Fibroblast of villous mesenchyme (primary cell): ENCODE measurements at places on chromosomes 2 and 18. TPM values are rescaled to one million over a fixed set of nuclear protein-coding genes. Genes with fewer than 3 reads are reported as not detected.
A peak's percentile ranks its signal among the peaks of the same experiment; 100 is the strongest.

The RGPD8 gene
- 12.6 and 19.0 TPM in 2 replicates for total RNA-seq

The MOGAT1 gene
- not detected in 2 replicates for total RNA-seq

The NT5C1B gene
- total RNA-seq: not detected in 2 replicates

- peak; percentile 55 for DNase-seq
Measured at GRCh38 chr2:238848976-238849853, 1.3 kb downstream of the TWIST2 start.

DNA sequence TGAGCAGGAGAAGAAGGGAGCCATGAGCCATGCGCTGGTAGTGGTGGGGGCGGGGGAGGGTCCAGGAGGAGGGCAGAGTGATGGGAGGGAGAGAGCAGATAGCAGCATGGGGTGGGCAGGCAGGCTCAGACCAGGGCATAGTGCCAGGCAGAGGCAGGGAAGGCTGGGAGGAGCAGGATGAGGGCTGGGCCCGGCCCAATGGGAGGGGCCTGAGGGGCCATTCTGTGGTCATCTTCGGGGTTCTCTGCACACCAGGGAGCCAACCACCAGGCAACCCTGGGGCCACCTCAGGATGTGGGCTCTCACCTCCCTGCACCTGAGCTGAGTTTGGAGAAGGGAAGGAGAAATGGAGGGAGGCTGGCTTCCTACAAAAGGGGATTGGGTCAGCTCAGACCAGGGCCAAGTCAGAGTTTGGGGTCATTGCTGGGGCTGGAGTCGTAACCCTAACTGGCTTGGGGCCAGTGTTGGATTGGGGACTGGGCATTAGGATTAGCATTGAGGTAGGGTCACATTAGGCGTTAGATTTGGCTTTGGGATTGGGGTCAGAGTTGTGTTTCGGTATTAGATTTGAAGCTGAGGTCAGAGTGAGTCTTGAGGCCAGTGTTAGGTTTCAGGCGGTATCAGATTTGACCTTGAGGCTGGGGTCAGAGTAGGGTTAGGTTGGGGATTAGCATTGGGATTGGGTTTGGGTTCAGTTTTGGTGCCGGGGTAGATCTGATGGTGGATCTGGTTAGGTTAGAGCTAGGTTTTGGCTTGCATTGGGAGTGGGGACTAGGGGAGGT is 11.2 kb downstream of the VIL1 start:
- DNase-seq: no peak

DNA sequence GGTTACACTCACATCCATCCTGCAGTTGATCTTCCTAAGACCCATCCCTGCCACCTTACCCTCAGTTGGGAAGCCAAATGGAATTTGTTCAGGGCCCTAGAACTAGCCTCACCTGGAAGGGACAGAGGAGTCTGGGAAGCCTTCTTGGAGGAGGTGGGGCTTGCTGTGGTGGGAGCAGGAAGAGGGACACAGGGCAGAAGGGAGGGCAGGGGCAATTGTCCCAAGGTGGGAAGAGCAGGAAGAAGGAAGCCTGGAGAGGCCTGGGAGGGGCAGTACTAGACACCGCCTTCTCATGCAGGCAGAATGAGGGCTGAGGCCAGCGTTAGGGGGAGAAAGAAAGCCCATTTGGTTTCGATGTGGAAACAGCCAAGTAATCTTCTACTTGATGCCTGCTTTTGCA is 34.1 kb upstream of the ASPRV1 start:
- DNase-seq: no peak

The CHRNG gene
- not detected in 2 replicates for total RNA-seq

The IMPACT gene
- total RNA-seq: 25.8 and 35.4 TPM in 2 replicates

GRCh38 chr18:62018034-62018758 is 125.4 kb upstream of the RNF152 start:
- DNase-seq: peak; percentile 96

DNA sequence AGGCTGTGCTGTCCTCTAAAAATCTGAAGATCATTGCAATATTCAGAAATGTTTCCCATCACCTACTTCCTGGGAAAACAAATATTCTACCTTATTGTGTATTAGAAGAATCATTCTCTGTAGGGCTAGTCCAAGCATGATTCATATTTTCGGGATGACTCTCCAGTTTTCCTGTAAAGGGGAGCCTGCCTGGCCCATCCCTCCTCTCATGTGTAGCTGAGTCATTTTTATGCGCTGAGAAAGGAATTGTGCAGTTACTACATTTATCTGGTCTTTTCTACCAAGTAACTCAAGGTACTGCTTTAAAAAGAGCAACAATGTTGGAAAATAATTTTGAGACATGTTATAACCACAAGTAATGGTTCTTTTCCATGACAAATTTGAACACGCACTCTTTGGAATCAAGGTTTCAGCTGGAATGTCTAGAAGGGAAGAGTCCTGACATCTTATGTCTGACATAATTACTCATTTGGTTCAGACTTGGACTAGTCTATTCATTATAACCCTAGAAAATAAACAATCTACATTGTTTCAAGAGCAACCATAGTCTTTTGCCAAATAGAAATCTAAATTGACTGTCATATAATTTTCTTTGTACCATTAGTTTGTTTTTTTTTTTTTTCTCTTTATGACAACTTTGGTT is 6.6 kb downstream of the DSG3 start:
- peak; percentile 46 for DNase-seq

DNA sequence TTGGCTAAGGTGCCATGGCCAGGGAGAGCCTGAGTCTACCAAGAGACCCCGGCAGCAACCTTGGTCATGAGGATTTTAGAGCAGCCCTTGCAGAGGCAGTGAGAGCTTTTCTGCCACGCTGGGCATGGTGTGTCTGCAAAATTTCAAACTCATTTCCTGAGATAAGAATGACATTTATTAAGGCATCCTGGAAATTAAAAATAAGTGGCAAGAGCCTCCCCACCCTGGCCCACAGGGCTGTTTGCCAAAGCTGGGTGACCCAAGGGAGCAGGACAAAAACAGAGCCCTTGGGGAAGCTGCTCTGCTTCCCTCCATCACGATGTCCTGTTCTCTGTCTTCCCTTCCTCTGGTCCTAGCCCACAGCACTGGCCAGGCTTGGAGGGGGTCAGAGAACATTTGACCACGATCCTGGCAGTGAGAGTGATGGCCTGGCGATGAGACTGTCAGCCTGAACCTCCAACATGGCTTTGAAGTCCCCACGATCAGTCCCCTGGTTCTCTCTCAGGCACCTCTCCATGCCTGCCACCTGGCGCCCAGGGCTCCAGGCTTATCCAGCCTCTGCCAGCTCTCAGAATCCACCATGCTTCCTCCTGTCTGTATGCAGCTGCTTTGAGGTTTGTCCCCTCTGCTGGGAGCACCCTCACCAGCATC is 68.9 kb upstream of the RMDN2 start:
- DNase-seq: peak; percentile 54

GRCh38 chr2:73000808-73001570 is 70.5 kb downstream of the SFXN5 start:
- no peak for DNase-seq

GRCh38 chr2:112848833-112849232 is 12.3 kb upstream of the IL1B start:
- no peak for DNase-seq

DNA sequence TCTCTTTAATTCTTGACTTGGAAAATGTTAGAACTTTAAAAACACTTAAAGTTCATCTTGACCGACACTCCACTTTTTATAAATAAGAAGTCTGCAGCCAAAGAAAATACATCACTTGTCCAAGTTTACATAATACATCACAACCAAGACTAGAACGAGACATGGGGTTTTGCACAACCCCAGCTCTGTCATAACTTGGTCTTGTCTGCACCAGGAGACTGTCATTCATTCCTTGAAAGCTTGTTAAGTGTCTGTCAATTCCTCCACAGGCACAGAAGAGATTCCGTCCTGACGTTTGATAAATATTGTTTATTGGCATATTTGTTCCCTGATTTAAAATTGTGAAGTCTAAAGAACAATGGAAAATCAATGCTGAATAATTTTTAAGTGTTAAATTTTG is 139.5 kb upstream of the SETBP1 start:
- DNase-seq: peak; percentile 24

- peak; percentile 57 for DNase-seq
Measured at GRCh38 chr2:152627351-152627957, 89.8 kb downstream of the PRPF40A start.

- DNase-seq: peak; percentile 64
Measured at GRCh38 chr2:235347691-235348090, 146.2 kb upstream of the AGAP1 start.

DNA sequence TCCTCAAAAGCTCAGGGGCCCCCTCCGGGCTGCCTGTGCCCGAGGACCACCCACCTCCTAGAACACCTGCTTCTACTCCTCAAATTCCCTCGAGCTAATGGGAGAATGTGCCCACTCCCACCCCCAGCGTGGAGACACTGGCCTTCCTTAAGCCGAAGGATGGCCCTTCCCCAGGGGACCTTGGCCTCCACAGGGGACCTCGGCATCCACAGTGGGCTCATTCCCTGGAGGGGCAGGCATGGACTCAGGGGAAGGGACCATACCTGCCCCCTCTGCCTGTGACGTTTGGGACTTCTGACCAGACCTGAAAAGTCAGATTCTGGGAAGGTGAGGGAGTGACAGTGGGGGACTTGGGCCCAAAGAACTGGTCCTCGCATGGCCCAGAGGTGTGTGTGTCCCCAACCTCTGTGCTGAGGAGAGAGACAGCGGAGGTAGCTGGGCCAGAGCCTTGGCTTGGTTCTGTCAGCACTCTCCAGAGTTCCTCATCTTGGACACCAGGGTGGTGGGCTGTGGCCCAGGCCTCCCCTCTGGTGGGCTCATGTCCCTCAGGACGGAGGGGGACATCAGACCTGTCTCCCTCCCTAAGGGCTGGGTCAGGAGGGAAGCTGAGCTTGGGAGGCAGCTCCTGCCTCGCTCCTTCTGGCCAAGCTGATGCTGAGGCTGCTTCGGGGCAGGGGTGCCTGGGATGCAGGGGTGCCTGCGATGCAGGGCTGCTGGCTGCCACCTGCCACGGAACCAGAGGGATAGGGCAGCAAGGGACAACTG is 240.4 kb downstream of the HAUS1 start:
- no peak for DNase-seq

DNA sequence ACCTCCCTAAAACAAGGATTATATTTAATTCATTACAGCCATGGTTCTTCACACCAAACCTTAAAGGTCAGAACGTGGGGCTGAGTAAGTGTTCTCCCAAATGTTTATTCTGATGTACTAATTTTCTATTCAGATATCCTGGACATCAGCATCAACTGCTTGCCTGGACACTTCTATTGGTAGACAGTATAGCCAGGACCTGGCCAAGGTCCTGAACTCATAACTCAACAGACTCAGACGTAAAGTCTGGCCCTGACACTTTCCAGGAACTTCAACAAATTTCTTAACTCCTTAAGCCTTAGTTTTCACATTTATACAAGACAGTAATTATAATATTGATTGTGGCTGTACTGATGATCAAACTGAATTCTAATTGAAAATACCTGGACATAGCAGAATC is 89.1 kb downstream of the AKAIN1 start:
- DNase-seq: no peak

The SPC25 gene
- 2.9 and 7.3 TPM in 2 replicates for total RNA-seq

- no peak for DNase-seq
Measured at GRCh38 chr2:118806797-118807667, 40.4 kb downstream of the EN1 start.

GRCh38 chr18:23837591-23837990 is 148.3 kb downstream of the LAMA3 start:
- DNase-seq: peak; percentile 85

DNA sequence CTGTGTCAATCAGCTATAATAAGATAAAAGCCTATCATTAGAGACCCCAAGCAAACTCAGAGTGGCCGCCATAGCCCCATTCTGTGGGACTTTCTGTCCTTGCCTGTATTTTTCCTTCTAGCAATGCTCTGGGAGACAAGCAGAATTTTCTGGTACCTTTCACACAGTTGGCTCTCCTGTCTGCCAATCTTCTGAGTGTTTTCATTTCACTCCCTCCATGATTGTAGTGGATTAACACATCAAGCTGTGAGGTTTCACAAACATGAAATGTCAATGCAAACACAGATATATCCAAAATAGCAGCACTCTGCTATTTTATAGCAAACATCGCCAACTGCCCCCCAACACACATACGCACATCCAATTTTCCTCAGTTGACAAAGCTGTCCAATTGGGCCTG is 64.9 kb downstream of the C1D start:
- DNase-seq: no peak

DNA sequence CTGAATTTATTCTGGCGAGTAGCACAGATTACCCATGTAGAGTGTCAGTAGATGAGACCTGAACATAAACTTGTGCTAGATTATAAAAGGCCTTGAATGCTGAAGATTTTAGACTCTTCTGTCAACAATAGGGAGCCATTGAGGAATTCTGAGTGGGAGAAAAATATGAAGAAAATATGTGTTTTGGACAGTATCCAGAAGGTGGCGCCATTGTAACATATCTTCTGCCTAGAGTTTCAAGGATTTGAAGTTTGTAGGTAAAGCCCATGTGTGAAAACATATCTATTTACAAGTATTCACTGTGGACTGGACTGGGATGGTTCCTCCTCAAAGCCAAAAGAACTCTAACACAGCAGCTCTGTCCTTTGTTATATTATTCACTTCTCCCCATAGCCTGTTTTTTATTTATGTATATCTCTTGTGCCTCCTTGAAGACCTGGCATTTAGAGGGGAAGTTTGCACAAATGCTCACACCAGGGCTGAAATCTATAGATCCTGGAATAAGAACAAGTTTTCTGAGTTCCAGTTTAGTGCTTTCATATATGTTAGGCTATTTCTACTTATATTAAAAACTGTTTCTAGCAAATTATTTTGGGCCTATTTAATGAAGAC is 124.9 kb downstream of the RDH14 start:
- DNase-seq: peak; percentile 81
